SK-N-MC (cell line): ENCODE measurements at places on chromosomes 3 and 15.

DNA sequence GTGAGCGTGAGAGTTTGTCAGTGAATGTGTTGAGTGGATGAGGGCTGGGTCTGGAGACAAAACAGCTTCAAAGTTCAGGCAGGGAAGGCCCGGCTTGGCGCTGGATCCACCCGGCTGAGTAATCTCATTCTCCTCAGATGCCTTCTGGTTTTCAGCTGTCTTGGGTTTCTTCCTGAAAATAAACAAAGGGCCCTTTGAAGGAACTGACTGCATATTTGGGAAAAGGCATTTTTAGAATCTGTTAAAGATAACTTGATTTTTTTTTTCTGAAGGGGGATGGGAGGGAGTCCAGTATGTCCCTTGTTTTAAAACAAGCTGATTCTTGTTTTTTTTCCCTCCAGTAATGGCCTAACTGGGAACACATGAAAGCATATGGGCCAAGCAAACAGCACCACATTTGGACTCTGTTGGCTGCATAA is 86.4 kb downstream of the TIGIT start:
- no peak for DNase-seq

GRCh38 chr15:67945951-67946700 is 106.3 kb upstream of the RNU6-1 start:
- peak; percentile 84 for DNase-seq

DNA sequence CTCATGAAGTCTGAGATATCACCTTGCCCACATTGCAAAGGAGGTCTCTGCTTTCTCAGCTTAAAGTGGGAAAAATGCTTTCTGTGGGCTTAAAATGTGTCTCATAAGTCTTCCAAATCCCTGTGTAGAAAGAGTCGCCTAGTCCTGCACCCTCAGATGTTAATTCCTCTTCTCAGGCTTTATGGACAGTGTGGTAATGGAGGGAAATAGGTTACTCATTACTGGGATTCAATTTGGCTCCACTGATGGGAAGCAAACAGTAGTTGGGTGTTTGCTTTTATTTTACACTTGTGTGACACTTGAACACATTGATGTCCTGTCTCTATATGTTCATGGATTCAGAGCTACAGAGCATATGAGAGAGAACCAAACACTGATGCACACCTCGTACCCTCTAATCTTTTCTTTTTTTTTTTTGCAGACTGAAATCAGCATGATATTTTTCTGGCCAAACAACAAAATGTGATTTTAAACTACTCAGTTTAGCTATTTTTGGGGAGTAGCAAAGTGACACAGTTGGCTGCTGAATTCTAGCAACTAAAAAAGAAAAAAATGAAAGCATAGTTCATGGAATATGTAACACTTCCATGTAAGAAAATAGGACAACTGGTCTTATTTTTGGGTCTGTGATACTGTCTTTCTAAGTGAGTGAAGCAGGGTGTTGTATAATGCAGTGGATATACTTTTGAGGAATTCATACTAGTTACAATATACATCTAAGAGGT is 8.6 kb downstream of the PTPRG start:
- no peak for DNase-seq

- no peak for DNase-seq
These were observed 516.7 kb downstream of the FOXP1 start for GRCh38 chr3:71066849-71067261.

DNA sequence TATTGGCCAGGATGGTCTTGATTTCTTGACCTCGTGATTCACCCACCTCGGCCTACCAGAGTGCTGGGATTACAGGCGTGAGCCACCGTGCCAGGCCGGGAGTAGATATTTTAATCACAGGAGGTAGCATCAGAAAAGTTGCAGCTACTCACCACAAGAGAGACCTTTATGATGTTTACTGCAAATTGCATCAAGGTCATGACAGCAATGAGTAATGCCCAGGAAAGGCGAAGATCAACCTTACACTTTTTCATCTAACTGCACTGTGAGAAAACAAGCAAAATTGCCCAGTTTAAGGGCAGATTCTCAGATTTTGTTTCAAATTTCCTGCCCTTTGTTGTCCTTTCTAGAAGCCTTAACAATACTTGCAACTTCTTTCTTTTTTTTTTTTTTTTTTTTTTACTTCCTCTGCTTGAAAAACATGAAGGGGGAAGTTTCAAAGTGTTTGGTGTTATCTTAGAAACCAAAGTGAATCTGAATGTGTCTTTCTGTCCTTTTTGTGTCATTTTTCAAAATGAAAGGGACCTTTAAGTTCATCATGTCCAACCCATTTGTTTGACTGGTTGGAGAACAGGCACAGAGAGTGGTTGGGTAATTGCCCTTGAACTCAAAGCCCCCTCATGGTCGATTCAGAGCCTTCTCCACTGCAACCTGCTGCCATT is 25.0 kb downstream of the TGFBR2 start:
- no peak for DNase-seq

DNA sequence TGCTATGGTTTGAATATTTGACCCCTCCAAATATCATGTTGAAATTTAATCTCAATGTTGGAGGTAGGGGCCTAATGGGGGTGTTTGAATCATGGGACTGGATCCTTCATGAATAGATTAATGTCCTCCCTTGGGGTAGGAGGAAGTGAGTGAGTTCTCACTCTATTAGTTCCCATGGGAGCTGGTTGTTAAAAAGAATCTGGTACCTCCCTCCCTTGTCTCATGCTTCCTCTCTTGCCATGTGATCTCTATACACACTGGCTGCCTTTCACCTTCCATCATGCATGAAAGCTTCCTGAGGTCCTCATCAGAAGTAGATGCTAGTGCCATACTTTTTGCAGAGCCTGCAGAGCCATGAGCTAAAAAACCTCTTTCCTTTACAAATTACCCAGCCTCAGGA is 177.7 kb upstream of the MCTP2 start:
- no peak for DNase-seq

- DNase-seq, result no peak
These were observed 16.0 kb upstream of the GPR171 start for GRCh38 chr3:151219056-151219455.
